Right ventricle myocardium inferior (tissue), 1 donor: ENCODE measurements at places on chromosomes 5 and 9. TPM values are rescaled to one million over a fixed set of nuclear protein-coding genes. Genes with fewer than 3 reads are reported as not detected.

The JAK2 gene
- 17.6 TPM for total RNA-seq

The NCS1 gene
- total RNA-seq, result 5.0 TPM

The FGF1 gene
- total RNA-seq, result 57.0 TPM

The ELL2 gene
- total RNA-seq, result 26.7 TPM

The PCA3 gene
- total RNA-seq, result not detected

The ITK gene
- total RNA-seq, result 0.51 TPM

The CDO1 gene
- 12.2 TPM for total RNA-seq

The CDC37L1 gene
- total RNA-seq, result 42.1 TPM

The PCDHGC4 gene
- 2.4 TPM for total RNA-seq

- DNase-seq, result no peak
Measured at GRCh38 chr5:41526699-41527098, 16.3 kb upstream of the PLCXD3 start.

- no peak for DNase-seq
Measured at GRCh38 chr5:52607227-52607824, 180.4 kb upstream of the ITGA1 start.

DNA sequence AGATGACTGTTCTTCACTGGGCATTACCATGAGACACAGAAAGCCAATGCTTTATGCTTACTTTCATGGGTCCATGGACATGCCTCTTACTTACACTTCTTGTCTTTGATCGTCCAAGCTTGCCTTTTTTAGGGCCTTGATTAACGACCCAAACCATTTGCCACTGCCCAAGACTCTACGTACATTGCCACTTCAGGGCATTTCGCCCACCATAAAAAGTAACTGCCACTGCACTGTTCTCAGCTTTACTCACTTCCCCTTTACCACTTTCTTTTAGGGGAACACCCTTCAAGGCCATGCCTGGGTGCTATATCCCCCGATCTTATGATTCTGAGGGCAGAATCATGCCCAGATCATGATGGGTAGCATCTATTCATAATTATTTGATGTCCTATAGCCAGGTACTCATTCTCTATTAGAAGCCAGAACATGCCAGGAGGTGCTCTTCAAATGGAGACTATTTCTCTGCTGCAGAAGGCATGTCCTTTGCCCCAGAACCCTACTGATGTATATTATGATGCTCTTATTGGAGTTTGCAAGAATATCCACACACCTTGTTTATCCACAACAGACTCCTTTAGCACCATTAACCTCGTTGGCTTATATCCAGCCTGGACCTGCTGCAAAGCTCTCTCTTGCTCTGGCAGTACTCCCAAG, 64.1 kb upstream of the RAD23B start:
- no peak for DNase-seq

DNA sequence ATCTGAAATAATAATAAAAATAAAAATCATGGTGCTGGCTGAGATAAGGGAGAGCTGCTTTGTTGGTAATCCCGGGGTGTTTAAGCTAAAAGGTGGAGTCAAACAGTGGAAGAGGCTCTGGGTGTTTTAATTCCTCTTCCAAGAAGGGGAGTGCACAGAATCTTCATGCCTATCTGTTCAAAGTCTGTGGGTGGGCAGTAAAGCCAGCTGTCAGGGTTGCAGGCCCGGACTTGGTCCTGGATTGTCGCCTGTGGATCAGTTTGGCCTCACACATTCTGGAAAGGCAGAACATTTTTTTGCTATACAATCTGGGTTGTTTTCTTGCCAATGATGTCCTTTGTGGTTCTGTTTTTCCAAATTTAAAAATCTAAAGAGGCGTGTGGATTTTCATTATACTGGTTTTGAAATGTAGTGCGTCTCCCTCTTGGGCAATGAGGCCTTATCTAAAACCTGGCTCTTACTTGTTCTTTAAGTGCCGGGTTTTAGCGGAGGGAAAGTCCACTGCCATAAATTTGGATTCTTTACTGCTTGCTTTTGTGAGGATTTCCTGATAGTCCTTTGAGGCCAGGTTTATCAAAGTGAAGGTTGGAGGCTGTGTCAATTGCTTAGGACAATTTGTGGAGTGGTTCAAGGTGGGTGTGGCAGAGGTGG, 5.8 kb downstream of the ANKDD1B start:
- DNase-seq, result no peak

- DNase-seq, result no peak
Measured at GRCh38 chr5:110354311-110354710, 372.2 kb downstream of the TMEM232 start.

DNA sequence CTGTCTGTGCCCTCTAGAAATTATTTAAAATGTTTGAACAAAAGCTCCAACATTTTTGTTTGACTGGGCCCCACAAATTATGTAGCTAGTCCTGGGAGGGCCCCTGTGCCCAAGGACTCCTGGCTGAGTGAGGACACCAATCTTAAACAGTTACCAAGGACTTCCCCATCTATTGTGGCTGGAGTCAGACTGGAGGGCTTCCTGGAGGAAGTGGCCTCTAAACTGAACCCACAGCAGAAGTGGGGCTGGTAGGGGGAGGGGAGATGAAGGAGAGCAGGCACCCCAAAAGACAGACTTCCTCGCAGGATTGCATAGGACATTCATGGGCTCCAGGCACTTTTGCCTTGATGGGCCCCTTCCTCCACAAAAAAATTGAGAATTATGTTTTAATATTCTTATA, 8.1 kb downstream of the ADAMTS13 start:
- no peak for DNase-seq

DNA sequence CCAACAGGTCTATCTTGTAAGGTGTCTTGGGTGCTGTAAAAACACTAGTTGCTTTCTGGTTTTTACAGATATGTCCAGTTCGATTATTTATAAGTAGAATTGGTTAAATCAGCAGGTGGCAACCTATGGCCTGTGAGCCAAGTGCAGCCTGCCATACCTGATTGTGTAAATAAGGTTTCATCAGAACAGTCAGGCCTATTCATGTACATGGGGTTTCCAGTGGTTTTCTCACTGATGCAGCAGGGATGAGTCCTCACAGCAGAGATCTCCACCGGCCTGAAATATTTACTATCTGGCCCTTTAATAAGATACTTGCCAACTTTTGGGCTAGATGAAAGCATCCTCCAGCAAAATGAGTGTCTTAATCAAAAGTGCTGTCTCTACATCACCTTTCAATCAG, 132.9 kb upstream of the ICE1 start:
- no peak for DNase-seq

DNA sequence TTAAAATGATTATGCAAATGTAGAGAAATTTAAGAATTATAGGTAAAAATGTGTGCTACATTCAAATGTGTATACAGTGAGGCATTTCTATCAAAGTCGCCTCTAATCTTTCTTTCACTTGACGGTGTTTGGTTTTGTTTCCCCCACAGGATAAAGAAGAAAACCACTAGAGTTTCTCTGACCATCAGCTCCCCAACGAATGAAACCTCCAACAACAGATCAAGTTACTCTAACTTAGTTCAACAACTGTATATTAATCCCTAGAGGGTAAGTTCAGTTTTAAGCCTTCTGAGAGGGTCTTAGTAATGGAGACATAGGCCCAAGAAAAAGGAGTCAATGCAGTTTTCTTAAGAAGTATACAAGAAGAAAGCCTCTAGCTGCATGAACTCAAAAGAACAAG, 11.5 kb upstream of the MYOT start:
- DNase-seq, result no peak

DNA sequence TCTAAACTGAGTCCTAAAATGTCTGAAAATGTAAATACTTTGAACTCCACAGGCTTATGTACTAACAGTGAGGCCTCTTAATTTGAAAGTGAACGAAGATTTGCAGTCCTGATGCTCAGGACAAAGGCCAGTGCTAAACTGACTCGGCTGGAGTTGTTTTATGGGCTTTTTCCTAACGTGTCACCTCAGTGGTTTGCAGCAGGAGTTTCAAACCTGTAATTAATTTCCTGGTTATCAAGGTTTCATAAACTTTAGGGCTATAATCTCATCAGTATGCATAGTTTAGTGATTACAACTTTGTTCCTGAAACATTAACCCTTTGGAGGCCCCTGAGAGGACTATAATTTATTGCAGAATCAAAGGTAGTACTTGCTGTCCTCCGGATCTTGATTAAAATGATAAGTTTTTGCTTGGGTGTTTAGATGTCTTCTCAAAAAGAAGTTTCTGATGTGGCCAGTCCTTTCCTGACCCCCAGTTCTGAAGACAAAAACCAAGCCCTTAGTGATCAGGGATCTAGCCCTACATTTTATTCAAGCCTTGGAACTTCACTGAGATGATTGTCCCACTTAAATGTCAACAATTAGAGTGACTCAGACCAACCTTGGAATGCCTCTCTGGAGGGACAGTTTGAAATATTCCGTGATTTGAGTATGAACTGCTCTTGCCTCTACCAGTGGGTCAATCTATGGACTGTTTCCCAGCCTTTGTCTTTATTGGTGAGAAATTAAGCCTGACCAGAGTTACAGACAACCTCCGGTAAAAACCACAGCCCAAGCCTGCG, 11.1 kb upstream of the S100Z start:
- DNase-seq, result no peak

DNA sequence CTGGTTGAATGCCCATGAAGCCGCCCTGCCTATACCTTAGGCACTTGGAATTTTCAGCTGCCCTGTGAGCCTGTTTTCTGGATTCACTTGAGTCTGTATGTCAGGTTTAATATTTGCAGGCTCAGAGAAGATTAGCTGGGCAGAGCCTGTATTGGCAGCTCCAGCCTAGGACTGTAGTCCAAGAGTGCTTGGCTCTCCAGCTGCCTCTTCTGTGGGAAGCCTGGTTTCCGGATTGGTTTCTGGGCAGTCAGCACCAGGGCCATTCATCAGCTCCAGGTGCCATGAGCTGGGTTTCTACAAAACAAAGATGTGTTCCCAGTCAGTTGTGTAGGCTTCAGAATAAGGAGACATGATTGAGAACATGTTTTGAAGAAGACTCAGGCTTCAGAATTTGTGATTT, 90.1 kb downstream of the ARHGAP26 start:
- no peak for DNase-seq

DNA sequence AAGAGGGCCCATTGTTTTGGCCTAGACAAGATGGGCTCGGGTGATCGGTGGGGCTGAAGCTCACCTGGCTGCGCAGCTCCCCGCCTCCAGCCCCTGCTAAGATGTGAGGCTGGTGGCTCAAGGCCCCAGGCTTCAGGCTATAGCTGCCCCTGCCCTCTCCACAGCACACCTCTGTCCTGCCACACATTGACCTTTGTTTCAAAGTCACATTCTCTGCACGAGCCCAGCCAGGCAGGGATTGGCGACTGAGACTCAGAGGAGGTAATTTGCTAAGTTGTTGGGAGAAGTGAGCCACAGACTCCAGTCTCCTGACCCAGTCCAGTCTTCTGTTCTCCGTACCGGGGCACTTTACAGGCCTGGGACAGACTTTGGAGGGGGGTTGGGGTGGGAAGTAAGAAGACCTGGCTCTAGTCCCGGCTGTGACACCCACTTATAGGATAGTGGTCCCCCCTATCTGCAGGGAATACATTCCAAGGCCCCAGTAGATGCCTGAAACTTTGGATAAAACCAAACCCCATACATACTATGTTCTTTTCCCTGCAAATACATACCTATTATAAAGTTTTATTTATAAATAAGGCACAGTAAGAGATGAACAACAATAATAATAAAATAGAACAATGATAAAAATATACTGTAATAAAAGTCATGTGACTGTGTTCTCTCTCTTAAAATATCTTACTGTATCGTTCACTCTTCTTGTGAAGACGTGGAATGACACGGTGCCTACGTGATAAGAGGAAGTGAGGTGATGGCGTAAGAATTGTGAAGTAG, 13.3 kb downstream of the PDGFRB start:
- DNase-seq, result no peak

GRCh38 chr9:120983259-120983837, 56.8 kb upstream of the TRAF1 start:
- no peak for DNase-seq

- DNase-seq, result no peak
Measured at GRCh38 chr5:76180814-76181805, 97.9 kb downstream of the SV2C start.

- DNase-seq, result no peak
Measured at GRCh38 chr9:4422495-4422894, 67.8 kb upstream of the SLC1A1 start.

DNA sequence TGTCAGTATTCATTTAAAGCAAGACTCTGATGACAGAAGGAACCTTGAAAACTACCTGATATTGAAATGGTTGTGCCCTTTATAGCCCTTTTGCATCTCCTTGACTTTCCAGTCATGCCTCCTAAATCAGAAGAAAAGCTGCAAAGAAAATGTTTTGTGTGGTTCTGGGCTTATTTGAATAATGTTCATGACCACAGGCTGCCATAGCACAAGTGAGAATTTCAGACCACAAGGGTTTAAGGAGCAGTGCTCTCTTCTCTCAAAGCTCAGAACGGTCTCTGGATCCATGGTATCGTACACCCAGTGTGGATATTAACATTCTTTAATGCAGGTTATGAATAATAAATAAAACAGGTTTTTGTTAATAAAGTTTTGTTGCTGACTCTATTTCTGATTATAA, 54.2 kb downstream of the GPR107 start:
- DNase-seq, result no peak

DNA sequence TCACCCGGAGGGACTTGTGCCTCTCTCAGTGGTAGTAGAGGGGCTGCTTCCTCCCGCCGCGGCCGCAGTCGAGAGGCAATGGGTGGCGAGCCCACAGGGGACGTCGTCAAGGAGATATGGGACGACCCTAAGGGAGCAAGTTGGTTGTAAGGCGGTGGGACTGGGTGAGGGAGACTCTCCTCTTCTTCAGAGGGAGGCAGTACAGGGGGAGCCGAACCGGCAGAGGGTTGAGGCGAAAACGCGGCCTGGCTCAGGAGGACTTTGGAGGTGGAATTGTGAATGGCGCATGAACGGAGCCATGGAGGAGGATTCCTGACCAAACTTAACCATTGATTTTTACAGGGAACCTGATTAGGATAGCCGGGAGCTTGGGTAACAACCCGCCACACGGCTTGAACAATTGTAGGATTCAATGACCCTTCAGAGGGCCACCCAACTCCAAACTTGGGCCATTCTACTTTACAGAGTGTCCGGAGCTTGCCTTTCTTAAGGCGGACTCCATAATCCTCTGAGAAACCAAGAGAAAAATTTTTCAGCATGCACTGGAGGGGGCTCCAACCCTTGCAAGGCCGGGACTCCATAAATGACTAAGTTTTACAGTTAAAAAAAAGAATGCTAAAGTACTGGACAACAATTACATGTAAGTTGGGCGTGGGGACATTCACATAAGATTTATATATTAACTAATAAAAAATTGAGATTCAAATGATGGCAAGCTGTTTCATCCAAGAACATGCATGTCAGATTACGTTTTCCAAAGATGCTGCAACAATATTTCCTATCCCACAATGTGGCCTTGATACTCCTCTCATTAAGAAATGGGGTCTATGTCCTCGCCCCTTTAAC, 19.4 kb upstream of the RHOBTB3 start:
- DNase-seq, result no peak

GRCh38 chr5:79561525-79561893, 47.6 kb upstream of the HOMER1 start:
- no peak for DNase-seq

- no peak for DNase-seq
Measured at GRCh38 chr5:15501091-15501791, 1.3 kb downstream of the FBXL7 start.
